ENCODE measurements at places on chromosomes 16 and 17. TPM values are rescaled to one million over a fixed set of nuclear protein-coding genes. Genes with fewer than 3 reads are reported as not detected.

DNA sequence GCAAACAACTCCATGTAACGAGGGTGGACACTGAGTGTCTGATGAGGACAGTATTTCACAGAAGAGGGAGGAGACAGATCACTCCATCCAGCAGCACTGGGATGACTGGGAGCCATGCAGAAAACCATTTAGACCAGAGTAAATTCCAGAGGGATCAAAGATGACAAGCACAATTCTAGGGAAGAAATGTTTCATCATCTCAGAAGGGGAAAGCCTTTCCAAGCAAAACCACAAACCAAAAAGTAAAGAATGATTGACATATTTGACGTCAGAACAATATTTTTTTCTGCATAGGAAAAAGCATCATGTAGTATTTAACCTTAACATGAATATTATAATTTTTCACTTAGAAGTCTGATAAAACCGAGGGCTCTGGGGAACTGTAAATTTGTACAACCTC is 4.8 kb downstream of the DNASE1 start:
- DNase-seq = no peak

GRCh38 chr17:2279707-2280106 is 23.9 kb downstream of the SMG6 start:
- no peak for DNase-seq

- no peak for DNase-seq
Observed at GRCh38 chr16:87541872-87542234, 49.0 kb upstream of the ZCCHC14 start.

DNA sequence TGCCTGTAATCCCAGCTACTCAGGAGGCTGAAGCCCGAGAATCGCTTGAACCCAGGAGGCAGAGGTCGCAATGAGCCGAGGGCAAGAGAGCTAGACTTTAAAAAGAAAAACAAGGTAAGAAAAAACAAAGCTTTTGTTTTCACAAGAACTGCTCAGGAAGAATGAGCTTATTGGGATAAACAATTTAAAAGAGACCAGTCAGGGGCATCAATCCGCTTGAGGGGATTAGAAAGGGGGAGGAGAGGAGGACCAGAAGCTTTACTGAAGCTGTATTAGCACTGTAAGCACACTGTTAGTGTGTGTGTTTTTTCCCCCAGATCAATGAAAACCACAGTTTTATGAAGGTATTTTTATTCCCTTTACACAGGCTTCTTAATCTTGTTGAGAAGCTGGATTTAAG is 8.8 kb downstream of the TMEM170A start:
- no peak for DNase-seq

DNA sequence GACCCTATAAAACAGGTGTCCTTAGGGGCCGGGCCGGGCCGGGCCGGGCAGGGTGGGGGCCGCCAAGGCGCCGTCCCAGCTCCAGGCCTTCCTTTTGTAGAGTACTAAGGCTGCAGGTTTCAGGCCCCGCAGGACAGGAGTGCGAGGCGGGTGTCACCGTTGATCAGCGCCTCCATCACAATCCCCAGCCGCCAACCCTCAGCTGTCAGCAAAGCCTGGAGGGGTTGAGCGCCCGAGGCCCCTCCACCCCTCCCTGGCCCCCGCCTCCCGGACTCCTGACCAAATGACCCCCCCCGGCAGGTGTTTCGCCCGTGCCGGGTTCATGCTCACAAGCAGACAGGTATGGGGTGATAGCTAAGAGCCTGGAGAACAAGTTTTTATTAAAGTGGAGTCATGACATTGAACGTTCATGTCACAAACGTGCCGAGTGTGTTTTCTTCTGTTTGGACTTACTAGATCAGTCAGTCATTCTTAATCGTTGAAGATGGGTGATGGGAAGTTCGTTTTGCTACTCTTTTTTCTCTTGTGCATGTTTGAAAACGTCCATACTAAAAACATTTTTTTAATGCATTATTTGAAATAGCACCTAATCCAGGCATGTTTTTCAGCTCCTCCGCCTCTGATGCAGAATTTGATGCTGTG is 534 bp downstream of the ARL2BP start:
- DNase-seq = no peak

KCNH6 gene
- total RNA-seq = 0.64 TPM

GRCh38 chr17:356671-357434 is 4.2 kb upstream of the RPH3AL start:
- no peak for DNase-seq

DNA sequence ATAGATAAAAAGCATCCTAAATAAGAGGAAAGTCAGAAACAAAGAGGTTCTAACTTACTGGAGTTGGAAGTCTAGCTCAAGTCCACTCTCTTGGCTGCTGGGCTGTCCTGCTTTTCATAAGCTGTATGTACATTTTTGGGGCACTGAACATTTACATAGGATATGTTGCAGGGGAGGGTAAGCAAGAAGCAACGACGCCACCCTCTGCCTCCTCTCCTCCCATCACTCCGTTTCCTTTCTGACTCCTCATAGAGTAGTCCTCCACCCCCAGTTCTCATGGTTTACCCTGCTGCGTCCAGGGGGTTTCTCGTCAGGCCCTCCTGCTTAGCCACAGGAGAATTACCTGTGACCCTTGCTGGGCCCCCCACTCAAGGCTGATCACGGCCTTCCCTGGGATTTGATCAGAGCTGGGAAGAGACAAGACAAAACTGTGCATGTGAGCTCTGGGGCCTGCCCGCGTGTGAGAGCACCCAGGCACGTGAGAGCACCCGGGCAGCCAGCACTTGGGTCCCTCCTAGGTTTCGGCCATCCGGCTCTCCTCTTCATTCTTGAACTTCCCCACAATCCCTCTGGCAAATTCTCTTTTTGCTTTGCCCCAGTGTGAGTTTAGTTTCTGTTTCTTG is 37.1 kb downstream of the TMEM11 start:
- DNase-seq = no peak

HSD17B2 gene
- 45.5 TPM for total RNA-seq

DNA sequence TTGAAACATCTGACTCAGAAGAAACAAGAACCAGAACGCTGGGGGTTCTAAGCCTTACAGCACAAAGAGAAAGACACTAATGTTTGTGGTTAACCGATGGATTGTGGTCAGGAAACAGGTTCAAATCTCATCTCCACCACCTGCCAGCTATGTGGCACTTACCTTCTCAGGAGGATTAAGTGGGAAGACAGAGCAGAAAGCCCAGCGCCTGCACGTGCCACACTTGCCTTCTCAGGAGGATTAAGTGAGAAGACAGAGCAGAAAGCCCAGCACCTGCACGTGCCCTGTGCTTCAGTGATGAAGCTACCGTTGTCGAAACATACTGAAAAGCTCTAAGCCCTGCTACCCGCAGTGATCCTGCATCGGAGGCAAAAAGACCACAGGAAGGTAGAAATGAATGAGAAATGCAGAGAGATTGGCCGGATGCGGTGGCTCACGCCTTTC is 90.6 kb downstream of the NXN start:
- DNase-seq = no peak

DNA sequence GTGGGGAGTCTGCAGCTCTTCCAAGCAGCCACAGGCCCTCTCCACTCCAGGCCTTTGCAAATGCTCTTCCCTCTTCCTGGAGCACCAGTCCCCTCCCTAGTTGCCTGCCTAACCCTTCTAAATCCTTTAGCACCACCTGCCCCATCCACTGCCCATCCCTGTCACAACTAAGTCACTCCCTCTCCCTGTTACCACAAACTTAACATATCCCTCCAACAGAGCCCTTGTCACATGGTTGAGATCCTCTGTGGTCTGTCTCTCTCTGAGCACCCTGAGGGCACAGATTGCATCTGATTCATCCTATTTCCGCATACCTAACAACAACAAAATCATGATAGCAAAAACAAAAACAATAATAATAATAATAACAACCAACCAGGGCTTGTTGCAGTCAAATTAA is 11.0 kb upstream of the BEAN1 start:
- no peak for DNase-seq

GRCh38 chr16:22213801-22214200 is 7.7 kb downstream of the EEF2K start:
- no peak for DNase-seq

DNA sequence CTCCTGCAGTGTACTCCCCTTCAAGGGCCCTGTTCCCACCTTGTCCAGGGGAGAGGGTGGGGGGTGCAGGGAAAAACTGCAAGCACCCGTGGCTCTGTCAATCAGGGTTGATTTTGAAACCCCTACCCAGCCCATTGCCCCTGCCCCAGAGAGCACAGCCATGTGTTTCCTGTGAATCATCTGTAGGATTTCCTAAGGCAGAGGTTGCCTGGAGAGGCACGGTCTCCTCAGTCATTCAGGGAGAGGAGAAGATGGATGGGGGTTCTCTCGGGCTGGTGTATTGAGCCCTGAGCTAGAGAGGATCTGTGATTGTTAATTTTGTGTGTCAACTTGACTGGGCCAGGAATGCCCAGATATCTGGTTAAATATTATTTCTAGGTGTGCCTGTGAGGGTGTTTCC is 3.5 kb upstream of the AGRP start:
- no peak for DNase-seq

DNA sequence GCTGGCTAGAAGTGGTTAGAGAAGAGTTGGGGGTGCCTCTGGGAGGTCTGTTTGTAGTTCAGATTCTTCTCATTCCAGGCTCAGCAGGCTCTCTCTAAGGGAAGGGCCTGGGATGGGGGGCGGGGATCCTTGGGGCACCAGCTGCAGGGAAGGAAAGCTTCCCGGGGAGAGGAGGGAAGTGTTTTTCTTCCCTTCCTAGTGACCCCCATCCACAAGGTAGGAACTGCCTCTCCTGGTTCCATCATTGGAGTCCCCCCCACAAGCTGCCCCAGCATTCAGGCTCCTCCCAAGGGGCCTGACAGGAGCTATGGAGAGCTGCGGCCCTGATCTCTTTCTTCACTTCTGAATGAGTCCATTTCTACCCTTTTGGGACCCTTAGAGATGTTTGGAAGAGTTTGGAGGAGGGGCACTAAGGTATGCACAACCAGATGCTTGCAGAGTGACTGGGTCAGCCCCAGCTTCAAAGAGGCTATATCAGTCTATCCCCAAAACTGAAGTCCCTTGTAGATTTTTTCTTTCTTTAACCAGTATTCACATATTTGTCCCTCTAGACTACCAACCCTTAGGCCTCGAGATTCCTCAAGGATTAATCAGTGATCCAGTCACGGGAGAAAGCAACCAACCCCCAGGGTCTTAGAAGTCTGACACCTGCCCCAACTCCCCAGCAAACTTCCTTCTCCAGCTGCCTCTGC is 13.9 kb upstream of the FZD2 start:
- DNase-seq = no peak
